Left cardiac atrium (tissue), 4 donors: ENCODE measurements at places on chromosomes 11 and 22. TPM values are rescaled to one million over a fixed set of nuclear protein-coding genes. Genes with fewer than 3 reads are reported as not detected.

DNA sequence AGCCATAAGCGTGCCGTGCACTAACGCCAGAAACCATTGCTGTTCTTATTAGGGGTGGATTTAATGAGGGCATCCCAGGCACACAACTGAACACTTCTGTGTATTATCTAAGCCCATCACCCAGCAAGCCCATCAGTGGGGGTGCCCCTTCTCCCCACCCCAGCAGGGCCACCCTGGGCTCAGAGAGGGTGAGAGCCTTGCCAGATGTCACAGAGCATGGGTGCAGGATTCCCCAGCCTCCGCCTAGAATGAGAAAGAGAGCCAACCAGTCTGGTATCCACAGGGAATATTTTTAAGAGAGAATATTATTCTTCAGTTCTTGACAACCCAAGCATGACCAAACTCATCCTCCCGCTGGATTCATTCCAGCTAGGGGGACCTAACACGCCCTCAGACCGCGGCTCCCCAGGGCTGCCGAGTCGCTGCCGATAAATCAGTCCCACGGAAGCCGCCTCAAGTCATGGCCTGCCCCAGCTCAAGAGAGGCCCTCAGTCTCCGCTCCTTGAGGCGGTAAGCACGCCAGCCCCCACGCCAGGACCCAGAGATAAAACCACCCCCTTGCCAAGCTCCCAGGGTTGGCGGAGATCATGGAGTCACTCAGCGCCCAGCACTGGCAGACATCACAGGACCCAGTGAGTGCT, 47.2 kb downstream of the MN1 start:
- DNase-seq, result peak; percentile 48

DNA sequence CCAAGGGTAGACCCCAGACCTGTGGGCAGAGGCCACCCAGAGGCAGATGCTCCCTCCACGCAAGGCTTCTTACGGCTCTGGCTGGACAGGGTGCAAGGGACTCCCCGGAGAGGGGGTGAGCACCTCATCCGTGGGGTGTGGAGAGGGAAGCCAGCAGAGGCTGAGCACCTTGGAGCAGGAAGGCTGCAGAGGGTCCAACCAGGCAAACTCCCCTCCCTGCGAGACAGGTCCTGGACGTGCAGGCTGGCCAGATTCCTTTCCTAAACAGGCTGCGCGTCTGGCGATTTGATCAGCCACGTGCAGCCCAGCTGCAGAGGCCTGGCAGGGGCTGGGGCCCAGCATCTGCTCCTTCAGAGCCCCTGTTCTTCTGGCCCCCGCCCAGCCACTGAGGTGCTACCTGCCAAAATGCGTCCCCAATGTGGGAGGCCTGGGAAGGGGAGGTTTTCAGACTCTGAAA, 49.3 kb downstream of the WNT11 start:
- DNase-seq, result no peak

GRCh38 chr11:46343520-46343919, 3.7 kb upstream of the DGKZ start:
- DNase-seq, result no peak

- no peak for DNase-seq
Measured at GRCh38 chr11:93494357-93494756, 48.8 kb downstream of the SMCO4 start.

- no peak for DNase-seq
Measured at GRCh38 chr11:1653541-1654387, 24.2 kb downstream of the KRTAP5-5 start.

DNA sequence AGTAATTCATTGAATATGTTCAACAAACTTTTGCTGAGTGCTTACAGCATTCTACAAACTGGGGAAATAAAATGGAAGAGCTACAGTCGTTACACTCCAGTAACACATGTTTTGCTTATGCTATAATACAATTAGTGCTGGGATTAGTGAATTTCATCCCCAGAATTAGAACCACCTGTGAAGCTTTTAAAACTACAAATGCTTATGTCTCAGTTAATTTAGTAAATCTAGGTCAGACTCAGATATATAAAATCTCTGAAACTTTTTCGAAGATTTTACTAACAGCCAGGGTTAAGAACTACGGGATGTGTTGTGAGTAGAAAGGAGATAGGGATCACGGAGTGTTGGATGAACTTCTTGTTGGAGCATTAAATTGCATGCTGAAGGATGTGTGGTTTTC, 33.7 kb upstream of the EED start:
- no peak for DNase-seq

- DNase-seq, result no peak
Measured at GRCh38 chr11:69808667-69809086, 10.5 kb downstream of the FGF3 start.

GRCh38 chr11:8805296-8805695, 105.7 kb upstream of the AKIP1 start:
- no peak for DNase-seq

Gene GPR152
- total RNA-seq, result not detected

Gene OR5B17
- not detected for total RNA-seq

Gene CCDC116
- total RNA-seq, result 0.18 TPM
